A549 treated with DMSO at 1 μM for 4 hours (cell line): ENCODE measurements at places on chromosomes 1 and 21. TPM values are rescaled to one million over a fixed set of nuclear protein-coding genes. Genes with fewer than 3 reads are reported as not detected.

NES gene
- 1.4 to 1.8 TPM (median 1.6 TPM) in 5 replicates for total RNA-seq

PIGV gene
- total RNA-seq, result 4.4 to 7.8 TPM (median 6.9 TPM) in 5 replicates

OR6N1 gene
- total RNA-seq, result not detected in 5 replicates

TMEM269 gene
- 0.07 to 0.15 TPM (median 0.09 TPM) in 5 replicates for total RNA-seq

L1TD1 gene
- not detected in 5 replicates for total RNA-seq

AMPD1 gene
- total RNA-seq, result not detected in 5 replicates

STUM gene
- 0.02 TPM in 1 of 5 replicates, not detected in the others for total RNA-seq

CLCNKA gene
- total RNA-seq, result 0.08 to 0.24 TPM (median 0.09 TPM) in 3 of 5 replicates, not detected in the others

CACNA1S gene
- total RNA-seq, result 0.01 TPM in 1 of 5 replicates, not detected in the others

RHOU gene
- total RNA-seq, result 4.8 to 8.9 TPM (median 6.6 TPM) in 5 replicates

SAMSN1 gene
- total RNA-seq, result not detected in 5 replicates

JAM2 gene
- 0.09 TPM in 1 of 5 replicates, not detected in the others for total RNA-seq

ARHGEF19 gene
- 5.1 to 7.1 TPM (median 6.6 TPM) in 5 replicates for total RNA-seq
